Aorta (tissue), 5 donors: ENCODE measurements at places on chromosomes 3 and 15. TPM values are rescaled to one million over a fixed set of nuclear protein-coding genes. Genes with fewer than 3 reads are reported as not detected.

DNA sequence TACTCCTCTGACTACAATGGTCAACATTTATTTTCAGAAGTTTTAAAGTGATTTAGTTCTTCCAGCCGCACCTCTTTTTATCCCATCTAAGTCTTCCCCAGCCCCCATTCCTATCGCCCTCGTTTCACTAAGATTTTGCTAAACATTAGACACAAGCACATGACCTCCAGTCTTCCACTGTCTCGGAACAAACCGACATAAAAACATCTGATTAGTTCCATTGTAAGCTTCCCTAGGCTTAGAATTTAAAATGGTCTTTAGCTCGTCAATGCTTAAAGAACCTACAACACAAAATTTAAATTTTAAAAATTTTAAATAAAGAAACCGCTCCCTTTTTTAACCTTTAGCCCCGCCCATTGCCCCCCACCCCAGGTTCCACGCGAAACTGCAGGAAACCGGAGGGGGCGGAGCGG lies 284 bp upstream of the TSC22D2 start:
- DNase-seq: no peak

GRCh38 chr3:122003606-122004005 lies 18.4 kb downstream of the ILDR1 start:
- DNase-seq: no peak

DNA sequence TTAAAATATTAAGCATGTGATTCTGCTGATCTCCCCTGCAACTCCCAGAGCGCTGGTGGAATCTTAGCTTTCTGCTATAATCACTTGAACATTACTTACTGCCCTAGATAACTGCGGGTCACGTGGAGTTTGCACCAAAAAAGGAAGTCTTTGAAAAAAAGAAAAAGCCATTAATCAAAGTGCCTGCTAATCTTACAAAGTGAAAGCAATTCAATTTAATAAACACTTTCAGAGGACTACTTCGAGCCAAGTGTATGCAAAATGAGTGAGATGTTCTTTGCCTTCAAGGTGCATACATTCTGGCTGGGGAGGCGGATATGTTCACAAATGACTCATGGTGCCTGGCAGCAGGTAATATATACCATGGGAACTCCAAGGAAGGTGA lies 109.9 kb upstream of the GAP43 start:
- DNase-seq: no peak

CCDC33 gene
- not detected for total RNA-seq

GRCh38 chr3:15099364-15100098 lies 583 bp upstream of the RBSN start:
- no peak for DNase-seq

NME9 gene
- not detected for total RNA-seq

DNA sequence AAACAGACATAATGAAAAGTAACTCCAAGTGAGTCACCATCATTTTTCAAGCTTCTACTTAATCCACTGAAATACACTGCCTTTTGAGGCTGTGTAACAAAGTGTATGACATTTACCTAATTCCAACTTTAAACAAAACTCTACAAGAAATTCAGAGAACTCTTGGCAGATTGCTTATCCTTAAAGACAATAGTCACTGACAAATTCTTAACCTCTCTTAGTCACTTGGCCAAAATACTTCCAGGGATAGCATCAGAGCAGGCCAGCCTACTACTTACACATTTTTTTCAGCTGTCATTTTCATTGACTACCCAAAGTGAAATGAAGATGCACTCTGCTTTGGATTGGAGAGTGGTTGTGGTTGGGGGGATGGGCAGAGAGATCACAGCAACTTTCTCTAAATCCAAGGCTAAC lies 3.6 kb downstream of the WWTR1 start:
- DNase-seq: no peak

GRCh38 chr3:28018925-28019718 lies 222.3 kb upstream of the CMC1 start:
- DNase-seq: no peak

DNA sequence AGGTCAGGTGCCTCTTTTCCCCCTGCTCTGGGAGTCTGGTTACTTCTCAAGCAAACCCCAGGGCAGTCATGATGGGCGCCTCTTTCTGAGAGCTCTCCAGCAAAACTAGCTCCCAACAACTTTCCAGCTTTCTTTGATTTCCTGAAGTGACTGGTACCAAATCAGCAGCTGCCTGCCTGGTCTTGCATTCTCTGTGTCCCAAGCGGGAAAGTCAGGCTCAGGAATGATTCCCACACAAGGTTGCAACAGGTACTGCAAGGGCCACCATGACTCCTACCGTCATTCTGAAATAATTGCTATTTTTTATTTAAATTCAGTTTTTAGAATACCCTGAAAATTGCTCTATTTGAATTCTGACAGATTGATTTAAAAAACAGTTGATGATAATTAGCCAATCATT lies 658.7 kb downstream of the SQOR start:
- no peak for DNase-seq

IL17RB gene
- total RNA-seq: 0.52 TPM

CAPN3 gene
- total RNA-seq: 22.6 TPM

- DNase-seq: no peak
Measured at GRCh38 chr3:179278932-179279693, 28.2 kb upstream of the KCNMB3 start.

DNA sequence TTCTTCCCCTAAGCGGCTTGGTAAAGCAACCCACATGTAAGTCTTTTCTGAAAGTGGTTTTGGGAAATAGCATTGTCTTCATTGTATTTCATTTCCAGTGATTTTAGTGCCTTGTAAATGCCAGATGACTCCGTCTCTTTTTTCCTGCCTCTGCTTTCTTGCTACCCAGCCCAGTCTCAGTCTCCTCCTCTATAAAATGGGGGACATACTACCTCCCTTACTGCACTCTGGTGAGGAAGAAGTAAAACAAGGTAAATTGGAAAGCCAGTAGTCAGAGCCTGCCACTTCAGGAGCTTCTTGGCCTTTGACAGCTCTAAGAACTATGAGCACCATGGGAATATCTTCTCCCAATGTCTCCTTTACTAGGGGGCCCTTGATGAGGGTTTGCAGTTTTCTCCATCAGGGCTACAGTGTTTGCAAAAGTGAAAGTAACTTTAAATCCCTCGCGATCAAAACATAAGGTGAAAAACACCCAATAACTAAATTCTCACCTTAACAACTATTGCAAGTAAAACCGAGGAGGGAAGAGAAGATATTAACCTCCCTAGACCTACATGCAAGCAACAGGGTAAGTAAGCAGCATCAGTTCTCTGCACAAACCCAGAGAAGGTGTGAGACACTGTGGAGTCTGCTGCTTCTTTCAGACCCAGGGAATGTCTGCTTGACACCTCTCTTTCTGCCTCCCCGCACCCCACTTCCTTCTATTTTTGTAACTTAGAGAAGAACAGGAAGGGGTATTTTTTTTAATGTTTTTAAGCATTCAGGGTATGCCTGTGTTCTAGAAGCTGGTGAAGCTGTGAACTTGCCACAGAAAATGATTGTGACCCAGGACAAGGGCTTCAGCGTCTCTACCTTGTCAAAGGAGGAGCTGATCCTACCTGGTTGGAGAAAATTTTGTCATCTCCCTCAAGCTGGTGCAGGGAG lies 159.1 kb upstream of the EOMES start:
- DNase-seq: no peak
